ENCODE measurements at places on chromosomes 11 and 22.

- DNase-seq, result no peak
Measured at GRCh38 chr11:130801333-130802122, 114.8 kb downstream of the SNX19 start.

DNA sequence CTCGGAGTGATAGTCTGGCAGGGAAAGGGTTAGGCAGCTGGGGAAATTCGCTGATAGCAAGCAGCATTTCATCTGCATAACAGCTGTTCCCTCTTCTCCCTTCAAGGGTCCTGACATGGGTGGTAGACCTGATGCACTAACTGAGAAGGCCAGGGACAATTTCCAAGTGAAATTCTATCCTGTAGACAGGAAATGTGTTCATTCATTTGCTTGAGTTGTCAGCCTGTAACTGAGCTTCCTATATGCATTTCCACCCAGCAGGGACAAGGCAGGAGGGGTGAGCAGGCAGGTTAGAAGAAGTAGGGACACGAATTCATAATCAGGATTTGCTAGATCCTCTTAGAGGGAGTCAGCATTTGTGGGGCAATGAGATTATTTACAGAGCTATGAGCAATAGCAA, 154.3 kb upstream of the NCAM1 start:
- DNase-seq, result no peak

DNA sequence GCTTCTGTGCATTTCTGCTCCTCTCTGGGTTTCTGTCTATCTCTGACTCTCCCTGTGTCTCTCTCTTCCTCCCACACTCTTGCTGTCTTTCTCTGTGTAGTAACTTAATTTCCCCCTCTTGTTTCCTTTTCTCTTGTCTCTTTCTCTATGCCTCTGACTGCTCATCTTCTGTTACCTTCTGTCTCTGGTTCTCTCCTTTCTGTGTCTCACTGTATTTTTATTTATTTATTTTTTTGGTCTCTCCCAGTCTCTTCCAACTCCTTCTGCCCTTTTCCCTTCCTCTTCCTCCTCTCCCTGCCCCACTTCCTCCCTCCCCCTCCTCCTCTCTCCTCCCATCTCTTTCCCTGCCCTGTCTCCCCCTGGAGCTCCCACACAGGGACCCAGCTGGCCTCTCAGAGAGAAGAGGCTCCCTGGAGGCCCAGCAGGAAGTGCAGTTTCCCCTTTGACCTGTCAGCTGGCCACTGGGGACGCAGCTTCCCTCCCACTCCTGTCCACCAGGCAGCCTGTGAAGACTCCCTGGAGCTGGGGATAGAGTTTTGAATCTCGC, 38.3 kb upstream of the MYH9 start:
- DNase-seq, result no peak

- no peak for DNase-seq
Measured at GRCh38 chr11:130037058-130037457, 32.6 kb upstream of the APLP2 start.

DNA sequence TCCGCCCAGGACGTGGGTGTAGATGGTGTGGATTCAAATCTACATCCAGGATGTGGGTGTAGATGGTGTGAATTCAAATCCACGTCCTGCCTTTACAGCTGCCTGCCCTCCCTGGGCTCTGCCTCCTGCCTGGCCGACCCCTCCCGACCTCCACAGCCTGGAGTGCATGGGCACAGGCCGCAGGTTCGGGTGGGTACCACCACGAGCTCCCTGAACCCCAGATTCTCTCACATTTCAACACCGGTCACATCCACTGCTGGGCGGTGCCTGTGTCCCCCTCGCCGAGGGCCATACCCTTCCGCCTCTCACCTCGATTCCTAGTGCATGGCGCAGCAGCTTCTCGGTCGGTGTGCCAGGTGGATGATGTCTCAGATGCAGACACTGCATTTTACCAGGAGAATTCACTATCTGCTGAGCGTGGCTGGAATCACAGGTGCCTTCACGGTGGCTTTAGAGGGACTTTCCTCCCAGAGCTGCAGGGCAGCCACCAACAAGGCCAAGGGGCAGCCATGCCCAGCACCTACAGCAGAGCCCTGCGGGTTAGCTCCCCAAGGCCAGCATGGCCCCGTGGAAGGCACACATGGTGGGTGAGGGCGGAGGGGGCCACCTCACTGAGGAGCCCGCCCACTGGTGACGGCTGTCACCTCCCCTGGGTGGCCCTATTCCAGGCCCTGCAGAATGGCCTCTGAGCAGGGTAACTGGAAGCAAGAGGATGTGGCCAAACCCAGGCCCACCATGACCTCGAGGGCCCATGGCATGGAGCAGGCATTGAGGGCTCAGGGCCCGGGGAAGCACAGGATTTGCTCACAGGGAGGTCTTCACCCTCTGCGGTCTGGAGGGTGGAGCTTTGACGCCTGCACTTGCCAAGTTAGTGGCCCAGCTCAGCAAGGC, 638.5 kb downstream of the TBC1D22A start:
- no peak for DNase-seq

Data from activated CD4-positive, alpha-beta T cell treated with anti-CD3 and anti-CD28 coated beads, Interleukin-2, Interleukin-4, amounts not matched to agents 100 ng/mL and 50 ng/mL, durations not matched to agents 16 hours and 8 hours (primary cell).